ENCODE measurements at places on chromosomes 7 and 10. TPM values are rescaled to one million over a fixed set of nuclear protein-coding genes. Genes with fewer than 3 reads are reported as not detected.
A peak's percentile ranks its signal among the peaks of the same experiment; 100 is the strongest.

- no peak for DNase-seq
These were observed 150.8 kb downstream of the RNF216 start for GRCh38 chr7:5630670-5631069.

DNA sequence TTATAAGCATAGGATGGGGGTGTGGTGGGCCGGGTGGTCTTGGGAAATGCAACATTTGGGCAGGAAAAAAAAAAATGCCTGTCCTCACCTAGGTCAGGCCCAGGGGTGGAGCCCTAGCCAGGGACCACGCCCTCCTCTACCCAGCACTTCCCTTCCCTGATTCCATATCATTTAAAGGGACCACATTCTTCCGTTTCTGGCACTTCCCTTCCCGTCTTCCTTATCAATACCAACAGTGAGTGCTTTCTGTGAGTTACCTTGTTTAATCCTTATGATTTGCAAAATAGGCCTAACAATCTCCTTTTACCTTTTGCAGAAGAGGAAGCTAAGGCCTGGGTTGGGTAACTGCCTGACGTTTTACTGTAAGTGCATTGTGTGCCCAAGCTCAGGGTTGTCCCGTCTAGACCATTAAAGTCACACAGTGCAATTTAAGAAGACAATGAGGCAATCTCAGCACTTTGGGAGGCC, 16.7 kb upstream of the C10orf95 start:
- DNase-seq, result no peak

CACNB2 gene
- total RNA-seq, result 2.1 TPM

DNA sequence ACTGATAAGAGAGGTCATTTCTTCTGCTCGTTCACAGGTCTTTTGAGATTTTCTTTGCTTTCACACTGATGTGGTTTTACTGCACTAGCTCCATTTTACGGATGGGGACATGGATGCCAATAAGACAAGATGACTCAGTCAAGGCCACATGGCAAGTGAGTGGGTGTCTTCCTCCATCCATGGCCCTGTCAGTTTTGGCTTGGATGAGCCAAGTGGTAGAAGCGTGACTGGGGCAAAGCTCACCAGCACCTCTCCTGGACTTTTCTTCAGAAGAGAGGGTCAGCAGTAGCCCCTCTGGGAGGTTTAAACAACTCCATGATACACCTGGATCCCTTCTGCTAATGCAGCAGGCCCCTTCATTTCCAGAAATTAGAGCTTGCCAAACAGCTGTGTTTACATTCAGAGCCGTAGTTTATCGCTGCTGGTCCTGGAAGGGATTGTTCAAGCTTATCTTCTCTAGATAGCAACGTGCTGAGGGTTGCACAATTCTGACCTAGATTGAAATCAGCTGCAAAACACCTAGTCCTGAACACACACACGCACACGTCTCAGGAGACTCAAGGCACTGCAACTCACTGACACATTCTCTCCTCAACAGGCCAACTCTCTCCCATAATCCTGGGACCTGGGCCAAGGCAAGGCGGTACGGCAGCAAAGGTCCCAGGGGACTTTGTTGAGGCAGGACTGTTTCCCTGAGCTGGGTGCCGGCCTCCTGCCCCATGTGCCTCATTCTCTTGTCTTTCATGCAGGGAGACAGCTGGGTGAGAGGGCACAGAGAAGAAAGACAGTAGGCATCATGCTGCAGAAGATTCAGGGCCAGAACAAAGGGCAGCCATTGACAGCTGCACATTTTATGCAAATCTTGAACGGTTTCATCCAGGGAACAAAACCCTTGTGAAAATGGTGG, 14.2 kb upstream of the PDCD4 start:
- peak; percentile 97 for DNase-seq

DNA sequence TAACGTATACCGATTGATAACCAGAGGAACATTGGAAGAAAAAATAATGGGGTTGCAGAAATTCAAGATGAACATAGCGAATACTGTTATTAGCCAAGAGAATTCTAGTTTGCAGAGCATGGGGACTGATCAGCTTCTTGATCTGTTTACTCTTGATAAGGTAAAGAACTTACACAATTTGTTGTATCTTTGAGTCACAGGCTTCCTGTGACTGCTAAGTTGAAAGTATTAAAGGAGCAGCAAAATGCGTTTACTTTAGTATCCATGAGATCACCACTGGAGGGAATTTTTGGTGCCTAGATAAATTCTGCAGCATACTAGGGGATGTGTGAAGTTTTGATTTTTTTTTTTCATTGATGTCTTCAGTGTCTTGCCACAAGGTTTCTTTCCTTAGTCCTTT, 103.6 kb downstream of the BTAF1 start:
- no peak for DNase-seq

GRCh38 chr7:7698930-7699329, 19.5 kb downstream of the RPA3 start:
- DNase-seq, result no peak

ZNF239 gene
- 1.8 TPM for total RNA-seq

BICC1 gene
- total RNA-seq, result 123 TPM

DNA sequence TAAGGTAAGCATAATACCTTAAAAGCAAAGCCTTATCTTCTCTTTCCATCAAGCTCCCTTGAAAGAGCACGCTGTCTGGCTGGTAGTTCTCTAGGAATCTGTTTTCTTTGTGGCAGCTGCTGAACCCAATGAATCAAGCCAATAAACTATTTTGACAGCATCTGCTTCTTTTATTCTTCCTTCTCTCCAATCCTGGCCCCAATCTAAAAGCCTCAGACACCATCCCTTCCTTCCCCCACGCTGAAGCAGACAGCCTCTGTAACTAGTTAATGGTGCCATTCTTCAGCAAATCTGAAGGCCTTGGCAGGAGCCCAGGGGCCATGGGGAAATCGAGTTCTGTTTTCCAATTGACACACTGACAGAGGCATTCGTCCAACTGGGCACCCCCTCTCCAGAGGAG, 186.6 kb upstream of the LYZL1 start:
- DNase-seq, result peak; percentile 27

DNA sequence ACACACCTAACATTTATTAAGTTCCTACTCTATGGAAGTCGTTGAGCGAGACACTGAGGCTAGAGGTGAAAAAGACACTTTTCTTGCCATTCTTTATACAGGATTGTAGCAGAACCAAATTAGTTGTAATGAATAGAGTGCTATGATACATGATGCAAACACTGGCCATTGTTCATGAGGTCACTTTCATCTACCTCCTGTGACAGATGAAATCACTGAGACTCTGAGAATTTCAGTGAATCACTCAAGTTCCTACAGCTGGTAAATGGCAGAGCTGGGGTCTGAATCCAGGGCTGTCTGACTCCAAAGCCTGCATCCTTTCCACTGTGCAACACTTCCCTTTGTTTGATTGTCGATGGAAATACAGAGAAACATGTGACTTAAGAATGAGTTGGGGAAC, 657.6 kb downstream of the LRMDA start:
- no peak for DNase-seq

- DNase-seq, result peak; percentile 87
These were observed 4.6 kb upstream of the INPP5A start for GRCh38 chr10:132532749-132533560.

DNA sequence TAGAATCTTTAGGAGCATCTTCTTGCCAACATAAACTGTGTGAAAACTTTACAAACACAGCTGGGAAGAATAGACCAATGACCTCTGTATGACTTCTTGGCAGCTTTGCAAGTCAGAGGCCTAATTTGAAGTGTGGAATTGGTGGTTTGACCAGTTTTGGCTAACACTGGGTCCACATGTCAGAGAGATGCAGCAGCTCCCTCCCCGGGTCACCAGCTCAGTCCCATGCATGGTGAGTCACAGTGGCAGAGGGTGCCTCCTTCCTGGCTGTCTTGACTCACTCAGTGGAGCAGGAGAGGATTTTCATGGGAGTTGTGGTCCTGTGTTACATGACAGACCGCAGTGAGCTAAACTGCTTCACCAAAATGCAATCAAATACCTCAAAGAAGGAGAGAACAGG, 8.2 kb upstream of the STARD3NL start:
- DNase-seq, result peak; percentile 94

DNA sequence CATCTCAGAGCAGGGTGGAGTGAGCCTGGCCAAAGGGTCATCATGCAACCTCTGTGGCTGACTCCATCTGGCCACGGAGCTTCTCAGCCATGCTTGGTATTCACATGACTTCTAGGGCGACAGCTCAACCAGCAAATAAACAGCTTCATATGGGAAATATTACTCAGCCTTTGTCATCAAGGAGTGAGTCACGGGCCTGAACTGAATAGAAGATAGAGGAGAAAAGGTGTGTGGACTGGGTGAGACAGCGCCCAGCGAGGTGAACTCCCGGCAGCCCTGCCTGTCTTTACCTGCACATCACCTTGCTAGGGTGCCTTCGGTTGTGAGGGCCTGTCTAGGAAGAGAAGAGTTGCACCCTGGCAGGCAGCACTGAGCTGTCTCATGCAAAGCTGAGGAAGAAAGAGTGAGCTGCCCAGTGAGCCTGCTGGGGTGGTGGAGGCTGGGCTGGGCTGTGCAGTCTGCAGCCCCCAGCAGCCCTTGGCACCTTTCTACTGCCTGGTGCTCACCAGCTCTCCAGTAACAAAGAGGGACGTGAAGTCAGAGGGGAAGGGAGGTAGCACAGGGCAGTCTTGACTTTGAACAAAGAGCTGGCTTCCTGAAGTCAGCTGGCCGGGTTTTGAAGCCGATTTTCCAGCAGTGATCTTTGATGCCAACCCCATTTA, 114.2 kb downstream of the EGFR start:
- peak; percentile 98 for DNase-seq

- DNase-seq, result no peak
These were observed 190.1 kb downstream of the MLLT10 start for GRCh38 chr10:21724020-21724589.

DNA sequence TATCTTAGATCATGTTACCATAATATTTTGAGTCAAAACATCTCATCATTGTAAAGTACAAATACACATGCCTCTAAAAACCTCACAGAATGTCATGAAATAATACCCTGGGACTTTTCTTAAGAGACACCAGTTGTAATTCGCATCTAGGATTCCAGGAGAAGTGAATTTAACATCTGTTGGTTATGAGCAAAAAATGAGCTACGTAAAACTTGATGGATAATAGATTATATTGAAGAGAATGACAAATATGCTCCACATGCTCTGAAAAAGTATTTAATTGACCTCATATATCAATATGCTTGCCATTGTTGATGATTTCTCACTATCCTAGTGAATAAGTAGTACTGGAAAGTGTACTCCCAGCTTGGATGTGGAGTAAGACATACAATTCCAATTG, 227.0 kb downstream of the BBS9 start:
- no peak for DNase-seq

- peak; percentile 87 for DNase-seq
These were observed 38.8 kb upstream of the SEPTIN7 start for GRCh38 chr7:35761871-35762677.

DNA sequence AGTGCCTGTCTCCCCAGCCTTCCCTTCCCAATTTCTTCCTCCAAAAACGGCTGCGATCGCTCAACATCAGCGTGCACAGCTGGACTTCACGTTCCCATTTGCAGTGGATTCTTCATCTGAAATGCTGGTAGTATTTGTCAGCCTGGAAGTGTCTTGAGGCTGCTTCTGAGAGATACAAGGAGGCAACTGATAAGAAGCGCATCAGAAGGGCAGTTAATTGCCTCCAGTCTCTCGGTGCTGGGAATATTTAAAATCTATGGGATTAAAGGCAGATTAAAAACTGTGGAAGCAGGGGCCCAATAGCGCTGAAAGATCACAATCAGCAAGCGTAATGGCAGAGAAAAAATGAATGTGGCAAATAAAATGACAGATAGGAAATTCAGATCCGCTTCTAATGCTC, 450.0 kb downstream of the GATA3 start:
- DNase-seq, result no peak

DNA sequence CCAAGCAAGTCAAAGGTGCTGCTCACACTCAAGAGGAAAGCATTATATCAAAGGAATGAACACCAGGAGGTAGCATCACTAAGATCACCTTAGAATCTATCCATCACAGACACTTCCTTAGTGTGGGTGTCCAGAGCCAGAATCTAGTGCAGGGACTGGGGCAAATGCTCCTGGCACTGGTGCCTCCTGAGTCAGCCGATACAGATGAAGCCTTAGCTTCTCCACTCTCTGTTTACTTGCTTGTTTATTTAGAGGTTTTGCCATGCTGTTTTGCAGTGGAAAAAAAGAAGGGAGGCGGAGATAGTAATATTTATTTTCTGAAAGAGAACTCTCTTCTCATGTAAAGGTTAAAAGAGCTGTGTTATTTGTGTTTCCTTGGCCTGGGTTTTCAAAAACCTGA, 303.1 kb downstream of the WDR11 start:
- no peak for DNase-seq

DNA sequence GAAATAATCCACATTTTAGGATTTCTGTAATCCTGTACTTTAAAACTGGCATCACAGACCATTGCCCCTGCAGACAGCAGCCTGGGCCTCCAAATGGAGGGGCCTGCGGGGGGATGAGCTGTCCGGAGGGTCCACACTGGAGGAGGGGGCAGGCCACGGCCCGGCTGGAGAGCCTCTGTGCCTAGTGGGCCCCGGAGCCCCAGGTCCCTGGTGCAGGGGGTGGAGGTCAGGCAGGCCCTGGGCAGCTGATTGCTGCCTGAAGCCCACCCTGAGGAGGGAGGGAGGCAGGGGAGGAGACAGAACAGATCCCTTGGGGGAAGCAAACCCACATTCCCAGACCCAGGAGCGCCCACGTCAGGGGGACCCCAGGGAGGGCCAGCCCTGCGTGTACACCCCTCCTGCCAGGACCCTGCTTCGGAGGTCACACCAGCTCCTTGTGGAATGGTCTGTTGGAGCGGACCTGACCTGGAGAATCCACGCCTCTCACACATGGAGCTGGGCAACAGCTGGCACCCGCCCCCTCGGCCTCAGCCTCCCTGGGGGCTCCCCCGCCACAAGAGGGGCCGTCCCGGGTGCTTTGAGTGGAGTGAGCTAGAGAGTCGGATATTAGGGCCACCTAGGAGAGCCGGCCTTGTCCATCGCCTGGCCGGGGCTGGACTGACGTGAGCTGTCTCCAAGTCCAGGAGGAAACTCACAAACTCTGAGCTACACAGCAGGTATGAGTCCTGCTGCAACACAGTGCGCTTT, 12.2 kb upstream of the FAM20C start:
- no peak for DNase-seq

DNA sequence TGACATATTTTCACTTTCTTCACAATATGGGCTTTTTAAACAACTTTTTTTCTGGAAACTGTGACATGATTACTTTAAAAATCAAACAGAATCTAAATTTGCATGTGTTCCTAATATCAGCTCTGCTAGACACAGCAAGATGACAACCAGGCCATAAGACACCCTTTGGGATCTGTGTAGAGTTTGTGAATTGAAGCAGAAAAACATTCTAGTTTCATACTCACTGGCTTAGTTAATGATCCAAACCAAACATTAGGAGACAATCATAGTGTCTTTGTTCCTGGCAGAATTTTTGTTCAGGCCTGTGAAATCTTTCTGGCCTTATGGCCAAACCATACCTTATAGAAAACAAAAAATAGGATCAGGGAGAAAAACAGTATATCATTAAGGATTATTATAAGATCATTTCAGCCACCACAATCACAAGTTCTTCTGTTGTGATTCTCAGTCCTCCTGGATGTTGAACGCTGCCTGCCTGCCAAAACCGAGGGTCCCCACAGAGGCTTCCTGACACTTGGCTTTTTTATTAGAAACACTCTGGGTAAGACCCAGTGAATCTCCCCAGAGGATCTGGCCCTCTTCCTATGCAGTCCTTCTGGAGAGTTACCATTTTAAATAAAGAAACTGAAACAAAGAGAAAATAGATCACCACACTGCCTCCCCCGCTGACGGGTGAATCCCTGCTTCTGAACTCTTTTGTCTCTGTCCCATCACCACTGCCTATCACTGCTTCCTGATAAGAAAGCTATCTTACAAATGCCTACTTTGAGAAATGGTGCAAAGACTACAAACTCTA, 79.2 kb upstream of the PPP1R3C start:
- DNase-seq, result no peak
